ENCODE measurements at places on chromosomes 4 and X. TPM values are rescaled to one million over a fixed set of nuclear protein-coding genes. Genes with fewer than 3 reads are reported as not detected.

DNA sequence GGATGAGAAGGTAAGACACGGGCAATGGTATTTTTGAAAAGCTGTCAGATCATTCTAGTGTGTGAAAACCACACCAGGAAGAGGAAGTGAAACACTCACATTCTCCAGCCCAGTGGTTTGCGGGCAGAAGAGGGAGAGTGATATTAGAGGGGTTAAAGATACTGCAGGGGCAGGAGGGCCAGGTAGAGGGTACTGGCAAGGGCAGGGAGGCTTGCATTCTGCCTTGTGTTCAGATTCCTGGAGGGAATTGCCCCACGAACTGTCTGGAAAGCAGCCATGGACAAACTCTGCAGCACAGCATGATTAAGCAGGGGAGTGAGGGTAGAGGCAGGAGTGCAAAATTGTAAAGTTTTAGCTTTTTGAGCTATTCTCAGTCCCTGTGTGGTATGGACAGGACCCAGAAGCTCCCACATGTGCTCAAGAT is 30.9 kb downstream of the NIPAL1 start:
- DNase-seq, result no peak

DNA sequence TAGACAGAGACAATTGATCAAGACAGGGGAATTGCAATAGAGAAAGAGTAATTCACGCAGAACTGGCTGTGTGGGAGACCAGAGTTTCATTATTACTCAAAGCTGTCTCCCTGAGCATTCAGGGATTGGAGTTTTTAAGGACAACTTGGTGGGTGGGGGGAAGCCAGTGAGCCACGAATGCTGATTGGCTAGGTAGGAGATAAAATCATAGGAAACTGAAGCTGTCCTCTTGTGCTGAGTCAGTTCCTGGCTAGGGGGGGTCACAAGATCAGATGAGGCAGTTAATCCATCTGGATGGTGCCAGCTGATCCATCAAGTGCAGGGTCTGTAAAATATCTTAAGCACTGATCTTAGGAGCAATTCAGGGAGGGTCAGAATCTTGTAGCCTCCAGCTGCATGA is 358.6 kb downstream of the GPM6A start:
- DNase-seq, result no peak

The XKRX gene
- total RNA-seq, result not detected

GRCh38 chrX:53093177-53093655 is 726 bp upstream of the KANTR start:
- no peak for DNase-seq

- no peak for DNase-seq
Measured at GRCh38 chrX:78650906-78651437, 8.2 kb downstream of the RTL3 start.

DNA sequence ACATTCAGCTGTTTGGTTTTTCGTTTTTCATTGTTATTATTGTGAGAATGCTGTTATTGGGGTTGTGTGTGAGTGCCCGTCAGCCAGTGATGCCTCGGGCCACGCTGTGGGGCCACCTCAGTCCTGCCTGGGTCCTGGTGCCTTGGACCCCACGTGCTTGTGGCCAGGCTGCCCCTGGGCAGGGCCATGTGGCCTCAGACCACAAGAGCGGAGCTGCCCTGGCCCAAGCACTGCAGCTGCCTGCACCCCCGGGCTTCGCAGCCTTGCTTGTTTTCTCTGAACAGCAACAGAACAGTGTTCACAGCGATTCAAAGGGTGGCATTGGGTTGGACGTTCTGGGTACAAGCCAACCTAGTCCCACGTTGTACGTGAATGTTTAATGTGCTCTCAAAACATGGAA is 56.9 kb downstream of the CPLX1 start:
- no peak for DNase-seq

DNA sequence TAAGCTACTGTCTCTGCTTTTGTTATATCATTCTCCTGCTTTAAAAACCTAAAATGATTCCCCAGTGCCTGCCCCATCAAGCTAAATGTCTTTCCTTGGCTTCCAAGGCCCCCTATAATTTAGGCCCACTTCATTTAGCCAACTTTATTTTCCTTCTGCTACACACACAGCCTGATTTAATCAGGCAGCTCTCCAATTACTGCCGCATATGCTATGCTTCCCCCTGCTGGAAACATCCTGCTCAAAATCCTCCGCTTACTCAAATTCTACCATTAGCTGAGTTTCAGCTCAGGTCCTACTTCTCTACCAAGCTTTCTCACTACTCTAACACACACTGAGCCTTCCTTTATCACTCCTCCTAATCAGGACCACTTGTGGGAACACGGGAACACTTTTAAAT is 17.0 kb downstream of the LAMP2 start:
- DNase-seq, result no peak

The AKAP4 gene
- not detected for total RNA-seq

DNA sequence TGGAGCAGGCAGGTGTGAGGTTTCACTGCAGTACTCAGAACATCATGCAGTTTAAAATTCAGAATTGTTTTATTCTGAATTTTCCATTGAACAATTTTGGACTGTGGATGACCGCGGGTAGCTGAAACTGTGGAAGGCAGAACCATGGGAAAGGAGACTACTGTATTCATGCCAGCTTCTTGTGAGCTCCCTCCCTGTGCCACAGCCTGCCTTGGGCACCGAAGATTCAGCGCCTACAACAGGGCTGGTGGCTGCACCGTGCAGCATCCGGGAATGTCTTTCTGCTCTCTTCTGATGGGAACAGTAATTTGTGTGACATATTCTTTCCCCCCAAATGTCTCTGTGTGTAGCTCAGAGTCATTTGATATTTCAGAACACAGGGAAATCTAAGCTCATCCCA is 118.5 kb upstream of the NKX1-1 start:
- no peak for DNase-seq

The MAMLD1 gene
- 2.4 TPM for total RNA-seq

- no peak for DNase-seq
Measured at GRCh38 chrX:132165651-132166050, 37.8 kb upstream of the FRMD7 start.

DNA sequence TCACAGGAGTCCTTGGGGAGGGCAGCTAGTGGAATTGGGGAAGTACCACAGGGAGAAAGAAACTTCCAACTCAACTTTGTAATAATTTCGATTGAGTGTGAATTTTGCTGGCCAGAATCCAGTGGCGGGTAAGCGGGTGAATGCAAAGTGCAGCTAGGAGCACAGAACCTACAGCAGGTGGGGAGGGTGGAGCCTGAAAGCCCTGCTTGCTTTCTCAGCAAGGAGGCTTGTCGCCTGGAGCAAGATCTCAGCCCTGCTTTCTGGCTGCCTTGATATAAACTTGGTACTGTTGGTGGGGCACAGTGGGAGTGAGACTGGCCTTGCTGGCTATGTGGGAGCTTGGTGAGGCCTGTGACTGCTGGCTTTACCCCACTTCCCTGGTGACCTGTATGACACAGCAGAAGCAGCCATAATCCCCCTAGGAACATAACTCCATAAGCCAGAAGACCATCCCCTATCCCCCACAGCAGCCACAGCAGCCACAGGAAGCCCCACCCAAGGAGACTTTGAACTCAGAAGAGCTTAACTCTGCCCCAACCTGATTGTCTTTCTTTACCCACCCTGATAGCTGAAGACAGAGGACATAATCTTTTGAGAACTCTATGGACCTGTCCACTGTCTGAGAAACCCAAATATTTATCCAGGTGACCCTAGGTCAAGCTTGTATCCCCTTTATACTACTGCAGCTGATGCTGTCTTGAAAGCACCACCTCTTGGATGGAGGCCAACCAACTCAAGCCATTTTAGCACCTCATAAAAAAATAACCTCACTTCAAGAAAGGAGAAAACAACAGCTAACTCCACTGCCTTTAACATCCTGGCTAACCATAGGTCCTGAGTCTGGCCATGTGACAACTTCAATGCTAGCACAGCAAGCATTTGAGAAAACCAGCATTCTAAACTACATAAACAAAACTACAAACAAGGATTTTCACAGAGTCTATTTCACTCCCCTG is 87.2 kb upstream of the PDE5A start:
- DNase-seq, result no peak

The ALB gene
- 0.41 TPM for total RNA-seq

The FMR1NB gene
- not detected for total RNA-seq

DNA sequence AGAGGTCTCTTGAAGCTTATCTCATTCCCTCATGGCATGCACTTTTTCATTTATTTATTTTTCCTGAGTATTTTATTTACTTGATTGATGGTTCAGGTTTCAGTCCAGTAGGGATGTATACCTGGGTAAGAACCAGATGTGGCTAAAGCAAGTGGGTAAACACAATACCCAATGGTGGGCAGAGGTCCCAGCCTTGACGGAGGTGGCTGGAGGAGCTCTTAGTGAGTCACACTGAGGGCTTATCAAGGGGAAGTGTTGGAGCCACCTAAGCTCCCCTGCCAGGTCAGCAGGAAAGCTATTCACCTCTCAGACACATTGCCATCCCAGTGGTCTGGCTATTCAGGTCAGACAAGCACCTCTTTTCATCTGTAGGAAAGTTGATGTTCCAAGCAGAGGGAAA is 236.2 kb upstream of the MAGEB16 start:
- no peak for DNase-seq

The PAGE4 gene
- not detected for total RNA-seq

GRCh38 chr4:8548731-8549351 is 31.4 kb upstream of the GPR78 start:
- no peak for DNase-seq

DNA sequence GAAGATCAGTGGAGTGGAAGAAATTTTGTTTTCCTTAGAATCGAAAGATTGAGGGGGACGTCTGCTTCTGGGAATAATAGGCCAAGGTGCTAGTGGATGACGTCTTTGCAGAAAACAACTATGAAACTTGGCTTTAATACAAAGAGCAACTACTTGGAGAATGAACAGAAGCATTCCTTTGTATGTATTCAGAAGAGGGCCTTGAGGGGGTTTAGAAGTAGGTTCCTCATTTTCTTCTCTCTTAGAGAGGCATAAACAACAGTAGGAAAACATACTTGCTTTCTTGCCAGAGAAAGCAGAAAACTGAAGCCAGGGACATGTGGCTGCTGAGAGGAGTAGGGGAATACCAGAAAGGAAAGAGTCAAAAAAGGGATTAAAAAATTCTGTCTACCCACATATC is 167.8 kb downstream of the ZNF330 start:
- DNase-seq, result no peak

The GABRE gene
- total RNA-seq, result 0.82 TPM

GRCh38 chrX:11591723-11592346 is 73.9 kb downstream of the ARHGAP6 start:
- no peak for DNase-seq

DNA sequence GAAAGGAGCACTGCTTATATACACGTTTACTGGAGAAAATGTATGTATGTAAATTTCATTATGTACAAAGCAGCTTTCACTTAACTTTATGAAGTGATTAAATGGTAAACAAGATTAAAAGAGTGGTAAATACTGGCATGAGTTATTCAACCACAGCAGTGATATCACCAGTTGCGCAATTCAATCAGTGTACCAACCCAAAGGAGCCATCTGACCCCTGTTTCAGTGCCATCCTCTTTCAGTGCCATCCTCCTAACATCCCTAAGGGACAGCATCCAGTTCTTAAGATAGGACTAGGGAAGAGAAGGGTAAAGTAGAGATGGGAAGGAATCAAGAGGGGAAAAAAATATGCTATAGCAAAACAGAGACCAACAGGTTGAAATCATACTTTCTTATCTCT is 16.2 kb downstream of the HPF1 start:
- no peak for DNase-seq

DNA sequence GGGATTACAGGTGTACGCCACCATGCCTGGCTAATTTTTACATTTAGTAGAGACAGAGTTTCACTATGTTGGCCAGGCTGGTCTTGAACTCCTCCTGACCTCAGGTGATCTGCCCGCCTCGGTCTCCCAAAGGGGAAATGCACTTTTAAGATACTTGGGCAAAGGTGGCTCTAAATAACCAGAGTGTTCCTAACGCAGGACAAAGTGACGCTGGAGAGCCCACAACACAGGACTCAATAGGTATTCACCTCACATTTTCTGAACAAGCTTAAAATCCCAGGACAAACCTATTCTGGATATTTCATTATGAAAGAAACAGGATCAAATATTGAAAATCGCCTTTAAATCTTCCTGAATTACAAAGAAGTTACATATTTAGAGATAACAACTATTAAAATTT is 69.0 kb downstream of the WDFY3 start:
- DNase-seq, result no peak

GRCh38 chr4:99833756-99834155 is 17.1 kb downstream of the DAPP1 start:
- no peak for DNase-seq

The ZNF280C gene
- 9.0 TPM for total RNA-seq

GRCh38 chr4:138775489-138775888 is 240.1 kb upstream of the NOCT start:
- DNase-seq, result no peak

- DNase-seq, result no peak
Measured at GRCh38 chrX:7074148-7074907, 73.2 kb upstream of the STS start.

DNA sequence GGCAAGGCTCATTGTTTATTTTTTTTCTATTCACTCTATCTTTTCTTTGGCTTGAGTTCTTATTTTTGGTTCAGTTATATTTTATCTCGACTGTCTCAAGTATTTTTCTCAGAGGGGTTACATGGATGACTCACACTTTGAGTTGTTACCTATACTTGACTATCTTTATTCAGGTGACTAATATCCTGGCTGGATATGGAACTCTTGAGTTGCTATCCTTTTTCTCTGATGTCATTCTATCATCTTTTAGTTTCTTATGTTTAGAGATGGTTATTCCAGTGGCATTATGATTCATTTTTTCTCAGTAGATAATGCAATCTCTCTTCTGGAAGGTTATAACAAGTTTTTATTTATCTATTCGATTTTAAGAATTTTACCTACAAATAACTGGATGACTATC is 117.9 kb downstream of the COX18 start:
- no peak for DNase-seq

- DNase-seq, result no peak
Measured at GRCh38 chr4:23805450-23805851, 84.4 kb downstream of the PPARGC1A start.

- no peak for DNase-seq
Measured at GRCh38 chr4:110278127-110278526, 79.7 kb upstream of the ELOVL6 start.

DNA sequence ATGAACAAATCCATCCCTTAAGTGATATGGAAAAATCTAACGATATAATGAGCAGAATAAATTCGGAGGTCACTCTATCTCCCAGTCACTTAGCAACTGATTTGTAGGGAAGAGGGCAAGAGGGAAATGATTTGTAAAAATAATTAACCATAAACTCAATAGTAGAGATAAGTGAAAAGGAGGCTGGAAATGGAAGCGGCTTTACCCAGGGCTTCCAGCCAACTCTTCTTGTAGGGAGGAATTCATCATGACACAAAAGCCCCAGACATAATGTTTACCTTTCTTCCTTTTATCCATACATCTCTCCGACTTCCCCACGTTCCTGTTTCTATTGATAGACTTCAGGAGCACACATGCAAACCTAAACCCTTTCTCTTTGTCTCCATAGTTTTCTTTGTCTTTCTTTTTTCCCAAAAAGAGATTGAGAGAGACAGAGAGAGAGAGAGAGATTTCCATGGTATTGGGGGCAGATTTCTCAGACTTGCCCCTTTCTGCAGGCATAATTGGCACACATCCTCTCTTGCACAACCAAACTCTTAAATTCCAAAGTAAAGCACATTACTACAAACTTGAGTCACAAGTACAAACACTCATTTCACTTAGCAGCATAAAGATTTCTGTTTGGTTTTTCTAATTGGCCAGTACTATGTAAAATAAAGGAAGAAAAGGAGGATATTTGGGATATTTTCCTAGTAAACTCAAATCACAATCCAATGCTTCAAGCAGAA is 140.9 kb downstream of the MAPK10 start:
- DNase-seq, result no peak

- DNase-seq, result no peak
Measured at GRCh38 chr4:115110191-115111181, 2.9 kb downstream of the NDST4 start.

- no peak for DNase-seq
Measured at GRCh38 chr4:88690355-88690754, 7.3 kb downstream of the NAP1L5 start.
